ENCODE measurements at places on chromosomes 7 and 10. TPM values are rescaled to one million over a fixed set of nuclear protein-coding genes. Genes with fewer than 3 reads are reported as not detected.

GRCh38 chr10:110171032-110171431, 36.4 kb upstream of the MXI1 start:
- no peak overlapping the region for H3K4me3 ChIP-seq

DNA sequence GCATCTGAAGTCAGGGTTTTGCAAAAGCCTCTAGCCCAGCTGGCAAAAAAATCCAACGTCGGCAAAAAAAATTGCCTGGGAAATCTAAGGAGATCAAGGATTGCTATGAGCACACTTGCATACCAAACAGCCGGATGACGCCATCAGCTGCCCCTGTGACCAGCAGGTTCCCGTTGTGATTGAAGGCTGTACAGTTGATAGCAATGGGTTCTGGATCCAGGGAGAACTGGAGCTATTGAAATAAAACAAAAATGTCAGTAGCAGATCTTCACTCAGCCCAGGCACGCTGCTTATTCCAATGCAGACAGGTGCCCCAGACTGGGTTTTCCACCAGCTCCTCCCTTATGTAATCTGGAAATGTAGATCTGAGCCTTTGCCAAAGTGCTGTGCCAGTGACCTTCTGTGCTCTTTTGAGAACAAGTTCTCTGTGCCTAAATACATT, 18.7 kb upstream of the CYREN start:
- H3K4me1 ChIP-seq, result no peaks in the 10 kb centered on the region
- H3K36me3 ChIP-seq, result peaks cover 52% of the 10 kb centered on the region
- no peak overlapping the region for H3K4me3 ChIP-seq
- no peak overlapping the region for H3K27ac ChIP-seq
- DNase-seq, result no peak

DNA sequence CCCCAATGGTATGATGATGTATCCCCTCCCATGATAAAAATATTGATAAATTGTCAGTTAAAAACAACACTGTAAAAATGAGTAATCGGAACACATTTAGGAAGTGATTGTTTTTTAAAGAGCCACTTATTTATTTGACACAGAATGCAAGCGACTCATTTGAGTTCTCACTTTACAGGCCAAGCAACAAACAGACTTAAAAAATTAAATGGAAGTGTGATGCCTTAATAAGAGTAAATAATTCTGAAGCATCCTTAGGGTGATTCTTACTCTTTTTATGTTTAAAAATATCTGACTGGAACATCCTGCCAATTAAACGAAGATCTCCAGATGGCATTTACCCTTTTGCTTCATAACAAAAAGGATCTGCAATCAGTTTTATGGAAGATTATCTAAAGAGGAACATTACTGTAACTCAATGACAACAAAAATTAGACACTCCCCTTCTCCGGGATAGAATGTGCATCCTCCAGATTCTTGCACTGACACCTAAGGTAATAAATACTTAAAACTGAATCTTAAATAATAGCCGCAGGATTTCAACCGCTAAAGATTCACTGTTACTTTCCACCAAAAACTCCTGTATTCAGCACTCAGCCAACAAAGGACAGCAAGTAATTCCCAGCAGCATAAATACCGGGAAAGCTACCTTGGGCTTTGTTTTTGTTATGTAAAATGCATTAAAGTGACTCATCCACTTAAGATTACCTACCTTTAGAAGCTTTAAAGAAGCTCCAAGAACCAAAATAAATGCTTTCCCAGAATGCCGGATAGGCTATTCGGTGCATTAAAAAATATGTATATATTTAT, 1.7 kb downstream of the CACNA2D1 start:
- H3K27ac ChIP-seq, result no peak overlapping the region
- H3K4me1 ChIP-seq, result peaks cover 7% of the 10 kb centered on the region
- H3K27me3 ChIP-seq, result peaks cover 6% of the 10 kb centered on the region

DNA sequence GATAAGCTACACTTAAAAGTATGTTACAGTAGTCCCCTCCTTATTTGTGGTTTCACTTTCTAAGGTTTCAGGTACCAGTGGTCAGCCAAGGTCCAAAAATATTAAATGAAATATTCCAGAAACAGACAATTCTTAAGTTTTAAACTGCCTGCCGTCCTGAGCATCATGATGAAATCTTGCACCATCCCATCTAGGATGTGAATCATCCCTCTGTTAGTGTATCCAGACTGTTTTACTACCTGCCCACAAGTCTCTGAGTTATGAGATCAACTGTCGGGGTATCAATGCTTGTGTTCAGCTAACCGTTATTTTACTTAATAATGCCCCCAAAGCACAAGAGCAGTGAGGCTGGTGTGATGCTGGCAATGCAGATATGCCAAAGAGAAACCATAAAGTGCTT, 11.4 kb downstream of the KDM7A start:
- no peaks in the 10 kb centered on the region for H3K27me3 ChIP-seq
- H3K4me3 ChIP-seq, result no peak overlapping the region
- no peak for DNase-seq
- no peak overlapping the region for H3K27ac ChIP-seq

- no peak for DNase-seq
- H3K27ac ChIP-seq, result no peak overlapping the region
- H3K36me3 ChIP-seq, result no peaks in the 10 kb centered on the region
- no peaks in the 10 kb centered on the region for H3K27me3 ChIP-seq
- peaks cover 22% of the 10 kb centered on the region for H3K4me1 ChIP-seq
Observed at GRCh38 chr7:134988161-134988560, 1.9 kb downstream of the AGBL3 start.

GRCh38 chr7:45085619-45086200, 3.1 kb downstream of the NACAD start:
- peaks cover 15% of the 10 kb centered on the region for H3K4me1 ChIP-seq
- no peaks in the 10 kb centered on the region for H3K27me3 ChIP-seq
- no peaks in the 10 kb centered on the region for H3K36me3 ChIP-seq
- no peak for DNase-seq
- H3K27ac ChIP-seq, result no peak overlapping the region

GRCh38 chr7:127447326-127447945, 54.9 kb upstream of the ZNF800 start:
- no peaks in the 10 kb centered on the region for H3K36me3 ChIP-seq
- H3K27me3 ChIP-seq, result peaks cover 8% of the 10 kb centered on the region
- DNase-seq, result peak; percentile 81
- peaks cover 12% of the 10 kb centered on the region for H3K4me1 ChIP-seq
- H3K27ac ChIP-seq, result no peak overlapping the region
- no peak overlapping the region for H3K4me3 ChIP-seq

DNA sequence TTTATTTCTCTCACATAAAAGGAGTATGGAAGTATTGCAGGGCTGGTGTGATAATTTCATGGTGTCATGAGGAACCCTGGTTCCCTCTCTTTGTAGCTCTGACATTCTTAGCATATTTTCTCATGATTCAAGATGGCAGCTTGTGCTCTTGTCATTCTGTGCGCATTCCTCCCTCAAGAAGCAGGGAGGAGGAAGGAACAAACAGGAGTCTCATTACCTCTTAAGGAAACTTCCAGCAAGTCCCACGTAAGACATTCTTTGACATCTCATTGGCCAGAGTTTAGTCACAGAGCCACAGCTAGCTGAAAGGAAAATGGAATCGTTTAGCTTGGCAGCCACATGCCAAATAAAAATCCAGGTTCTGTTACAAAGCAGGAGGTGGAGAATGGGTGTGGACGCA, 546.8 kb downstream of the LRMDA start:
- H3K4me1 ChIP-seq, result no peaks in the 10 kb centered on the region
- no peak for DNase-seq
- H3K36me3 ChIP-seq, result no peaks in the 10 kb centered on the region

IFIT3 gene
- total RNA-seq, result 9.0 TPM

HOXA2 gene
- not detected for total RNA-seq

CH25H gene
- total RNA-seq, result 1.6 TPM

HOXA11 gene
- not detected for total RNA-seq

SERPINE1 gene
- 0.39 TPM for total RNA-seq

PRR15 gene
- not detected for total RNA-seq

All from CD4-positive, CD25-positive, alpha-beta regulatory T cell (primary cell).